Cardiac atrium fibroblast (primary cell): ENCODE measurements at places on chromosomes 3 and 15. TPM values are rescaled to one million over a fixed set of nuclear protein-coding genes. Genes with fewer than 3 reads are reported as not detected.

TMC3 gene
- total RNA-seq: 0.32 TPM in 1 of 2 replicates, not detected in the other

GOLGA8J gene
- not detected in 2 replicates for total RNA-seq

TP53BP1 gene
- 15.3 and 20.9 TPM in 2 replicates for total RNA-seq

GPR176 gene
- total RNA-seq: 70.0 and 108 TPM in 2 replicates

GOLIM4 gene
- 29.2 and 35.2 TPM in 2 replicates for total RNA-seq

KIF15 gene
- total RNA-seq: 4.2 and 5.4 TPM in 2 replicates

MFGE8 gene
- total RNA-seq: 144 and 208 TPM in 2 replicates

RBP2 gene
- not detected in 2 replicates for total RNA-seq

BOC gene
- 5.2 and 10.4 TPM in 2 replicates for total RNA-seq

ADAMTS7 gene
- total RNA-seq: 16.8 and 19.9 TPM in 2 replicates

SMCO1 gene
- total RNA-seq: not detected in 2 replicates

ECE2 gene
- total RNA-seq: not detected in 2 replicates

ISL2 gene
- total RNA-seq: 0.49 and 0.72 TPM in 2 replicates

EAF1 gene
- 8.5 and 15.6 TPM in 2 replicates for total RNA-seq

BCL6 gene
- 25.5 and 26.2 TPM in 2 replicates for total RNA-seq

PLA1A gene
- not detected in 2 replicates for total RNA-seq

APOD gene
- total RNA-seq: 45.9 and 53.8 TPM in 2 replicates

STXBP5L gene
- total RNA-seq: 0.16 TPM in 1 of 2 replicates, not detected in the other

DUOXA1 gene
- not detected in 2 replicates for total RNA-seq

LSAMP gene
- 0.16 and 0.18 TPM in 2 replicates for total RNA-seq

SPTBN5 gene
- total RNA-seq: under 0.01 and 0.16 TPM in 2 replicates

ITIH1 gene
- not detected in 2 replicates for total RNA-seq

IL17RE gene
- 0.54 TPM in 1 of 2 replicates, not detected in the other for total RNA-seq

HYAL3 gene
- 6.5 and 7.8 TPM in 2 replicates for total RNA-seq

MINAR1 gene
- 0.36 and 0.49 TPM in 2 replicates for total RNA-seq

ZNF35 gene
- total RNA-seq: 7.3 and 9.9 TPM in 2 replicates

CADPS gene
- total RNA-seq: not detected in 2 replicates

ZNF620 gene
- total RNA-seq: 0.72 and 1.9 TPM in 2 replicates

CTXN2 gene
- total RNA-seq: not detected in 2 replicates

SLCO2A1 gene
- 4.2 and 4.5 TPM in 2 replicates for total RNA-seq

BUB1B gene
- 5.0 and 8.7 TPM in 2 replicates for total RNA-seq

ANKRD63 gene
- total RNA-seq: not detected in 2 replicates
